A172 (cell line): ENCODE measurements at places on chromosomes 6 and 20.

GRCh38 chr6:5279891-5280338 is 18.6 kb downstream of the FARS2 start:
- DNase-seq = no peak

GRCh38 chr20:15012566-15012965 is 675.2 kb upstream of the FLRT3 start:
- DNase-seq = no peak

DNA sequence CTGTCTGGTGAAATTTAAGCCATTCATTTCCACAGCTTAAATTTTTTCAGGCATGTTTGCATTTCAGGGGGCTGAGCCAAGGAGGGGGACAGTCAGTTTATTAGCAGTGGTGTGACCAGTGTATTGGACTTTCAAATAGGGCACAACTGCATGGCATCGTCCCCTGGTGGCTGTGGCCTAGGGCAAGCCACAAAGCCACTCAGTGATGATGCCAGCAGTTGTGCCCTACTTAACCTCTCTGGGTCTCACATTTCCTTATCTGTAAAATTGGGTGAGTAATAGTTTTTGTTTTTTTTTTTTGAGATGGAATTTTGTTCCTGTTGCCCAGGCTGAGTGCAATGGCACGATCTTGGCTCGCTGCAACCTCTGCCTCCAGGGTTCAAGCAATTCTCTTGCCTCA is 48.0 kb downstream of the CDC5L start:
- no peak for DNase-seq

- DNase-seq = no peak
Observed at GRCh38 chr6:15352220-15352619, 106.4 kb downstream of the JARID2 start.
